Activated CD8-positive, alpha-beta memory T cell treated with anti-CD3 and anti-CD28 coated beads for 24 hours (primary cell): ENCODE measurements at places on chromosomes 2 and 18.
A peak's percentile ranks its signal among the peaks of the same experiment; 100 is the strongest.

GRCh38 chr2:68317971-68318913 is 1.5 kb downstream of the CNRIP1 start:
- DNase-seq, result no peak

DNA sequence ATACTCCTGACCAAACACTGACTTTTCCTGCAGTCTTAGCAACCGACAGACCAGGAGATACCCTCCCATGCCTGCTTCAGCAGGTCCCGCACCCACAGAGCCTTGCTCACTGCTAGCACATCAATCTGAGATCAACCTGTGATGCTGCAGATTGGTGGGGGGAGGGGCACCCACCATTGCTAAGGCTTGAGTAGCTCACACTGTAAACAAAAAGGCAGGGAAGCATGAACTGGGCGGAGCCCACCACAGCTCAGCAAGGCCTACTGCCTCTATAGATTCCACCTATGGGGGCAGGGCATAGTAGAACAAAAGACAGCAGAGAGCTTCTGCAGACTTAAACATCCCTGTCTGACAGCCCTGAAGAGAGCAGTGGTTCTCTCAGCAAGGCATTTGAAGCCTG is 109.7 kb downstream of the SP100 start:
- no peak for DNase-seq

DNA sequence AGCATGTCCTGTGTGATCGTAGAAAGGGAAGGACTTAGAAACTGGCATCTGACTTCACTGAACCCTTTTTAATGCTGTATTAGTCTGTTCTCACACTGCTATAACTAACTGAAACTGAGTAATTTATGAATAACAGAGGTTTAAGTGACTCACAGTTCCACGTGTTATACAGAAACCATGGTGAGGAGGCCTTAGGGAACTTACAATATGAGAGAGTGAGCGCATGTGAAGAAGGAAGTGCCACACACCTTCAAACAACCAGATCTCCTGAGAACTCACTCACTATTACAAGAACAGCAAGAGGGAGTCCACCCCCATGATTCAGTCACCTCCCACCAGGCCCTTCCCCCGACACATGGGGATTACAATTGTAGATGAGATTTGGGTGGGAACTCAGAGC is 811.3 kb downstream of the CPS1 start:
- no peak for DNase-seq

DNA sequence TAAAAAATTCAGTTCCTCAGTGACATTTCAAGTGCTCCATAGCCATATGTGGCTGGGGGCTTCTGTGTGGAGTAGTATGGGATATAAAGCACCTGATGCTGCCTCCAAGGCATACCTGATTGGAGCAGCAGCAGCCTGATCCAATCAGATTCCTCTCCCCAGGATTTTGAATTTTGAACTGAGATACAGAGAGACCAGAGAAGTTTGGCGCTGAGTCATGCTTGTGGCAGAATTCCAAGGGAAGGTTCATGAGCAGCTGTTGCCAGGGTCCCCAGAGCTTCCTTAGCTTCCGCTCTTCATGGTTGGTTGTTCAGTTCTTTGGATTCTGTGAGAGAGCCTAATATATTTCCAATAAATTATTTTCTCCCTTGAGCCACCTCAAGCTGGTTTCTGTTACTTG is 29.0 kb upstream of the CFAP36 start:
- no peak for DNase-seq

DNA sequence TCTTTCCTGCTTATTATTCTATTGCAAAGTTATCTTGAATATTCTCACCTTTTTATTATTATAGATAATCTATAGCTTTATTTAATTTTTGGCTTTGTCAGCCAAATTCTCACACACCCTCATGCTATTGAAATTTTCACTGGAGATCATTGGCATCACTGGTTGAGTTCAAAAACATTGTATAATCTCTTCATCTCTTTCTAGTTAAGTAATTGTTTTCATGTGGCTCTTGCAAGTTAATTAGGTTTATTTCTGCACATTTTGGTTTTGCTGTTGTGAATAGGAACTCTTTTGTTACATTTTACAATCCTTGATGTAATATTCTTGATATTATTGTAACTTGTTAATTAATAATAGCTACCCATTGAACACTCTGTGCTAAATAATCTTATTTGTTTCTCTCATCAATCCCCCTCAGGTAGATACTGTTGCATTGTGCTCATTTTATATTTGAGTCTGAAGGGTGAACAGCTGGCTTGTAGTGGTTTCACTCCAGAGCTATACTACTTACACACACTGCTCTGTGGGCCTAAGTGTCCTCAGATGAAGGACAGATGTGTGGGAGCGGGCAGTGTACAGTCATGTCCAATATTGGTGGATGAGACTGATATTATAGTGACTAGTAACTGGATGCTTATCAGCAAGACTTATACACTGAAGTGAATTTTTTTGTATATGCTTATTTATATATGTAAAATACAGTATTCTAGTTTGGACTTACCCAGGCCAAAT is 112.7 kb downstream of the LCLAT1 start:
- DNase-seq, result no peak

GRCh38 chr2:85019121-85019520 is 48.2 kb downstream of the KCMF1 start:
- DNase-seq, result no peak

- peak; percentile 84 for DNase-seq
Observed at GRCh38 chr18:77067291-77068061, 65.1 kb downstream of the MBP start.

- no peak for DNase-seq
Observed at GRCh38 chr18:519019-519879, 18.7 kb upstream of the COLEC12 start.

GRCh38 chr2:25722224-25722623 is 48.8 kb upstream of the DTNB start:
- DNase-seq, result no peak

GRCh38 chr2:121294881-121295840 is 10.2 kb upstream of the TFCP2L1 start:
- peak; percentile 33 for DNase-seq

DNA sequence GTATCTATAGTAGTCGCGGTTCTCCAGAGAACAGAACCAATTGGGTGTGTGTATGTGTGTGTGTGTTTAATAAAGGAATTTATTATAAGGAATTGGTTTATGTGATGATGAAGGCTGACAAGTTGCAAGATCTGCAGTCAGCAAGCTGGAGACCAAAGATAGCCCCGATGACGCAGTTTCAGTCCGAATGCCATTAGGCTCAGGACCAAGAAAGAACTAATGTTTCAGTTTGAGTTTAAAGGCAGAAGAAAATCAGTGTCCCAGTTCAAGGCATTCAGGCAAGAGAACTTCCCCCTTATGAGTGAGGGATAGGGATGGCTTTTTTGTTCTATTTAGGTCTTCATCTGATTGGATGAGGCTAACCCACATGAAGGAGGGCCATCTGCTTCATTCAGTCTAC is 221.6 kb downstream of the HNMT start:
- no peak for DNase-seq

DNA sequence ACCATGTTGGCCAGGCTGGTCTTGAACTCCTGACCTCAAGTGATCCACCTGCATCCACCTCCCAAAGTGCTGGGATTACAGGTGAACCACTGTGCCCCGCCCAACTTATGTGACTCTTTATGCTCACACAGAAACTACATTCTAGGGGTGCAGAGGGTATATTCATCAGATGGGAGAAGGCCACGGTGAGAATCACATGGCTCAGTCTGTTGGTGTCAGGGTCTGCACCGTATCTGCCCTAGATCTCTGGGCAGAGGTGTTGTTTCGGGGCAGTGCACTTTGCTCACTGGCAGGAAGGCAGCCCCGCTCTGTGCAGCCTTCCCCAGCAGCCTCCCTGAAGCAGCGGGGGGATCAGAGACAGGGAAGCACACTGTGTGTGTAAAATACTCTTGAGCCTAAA is 76.4 kb downstream of the SH3RF3 start:
- peak; percentile 41 for DNase-seq

GRCh38 chr2:215436705-215437565 is 1.1 kb upstream of the FN1 start:
- DNase-seq, result peak; percentile 60

DNA sequence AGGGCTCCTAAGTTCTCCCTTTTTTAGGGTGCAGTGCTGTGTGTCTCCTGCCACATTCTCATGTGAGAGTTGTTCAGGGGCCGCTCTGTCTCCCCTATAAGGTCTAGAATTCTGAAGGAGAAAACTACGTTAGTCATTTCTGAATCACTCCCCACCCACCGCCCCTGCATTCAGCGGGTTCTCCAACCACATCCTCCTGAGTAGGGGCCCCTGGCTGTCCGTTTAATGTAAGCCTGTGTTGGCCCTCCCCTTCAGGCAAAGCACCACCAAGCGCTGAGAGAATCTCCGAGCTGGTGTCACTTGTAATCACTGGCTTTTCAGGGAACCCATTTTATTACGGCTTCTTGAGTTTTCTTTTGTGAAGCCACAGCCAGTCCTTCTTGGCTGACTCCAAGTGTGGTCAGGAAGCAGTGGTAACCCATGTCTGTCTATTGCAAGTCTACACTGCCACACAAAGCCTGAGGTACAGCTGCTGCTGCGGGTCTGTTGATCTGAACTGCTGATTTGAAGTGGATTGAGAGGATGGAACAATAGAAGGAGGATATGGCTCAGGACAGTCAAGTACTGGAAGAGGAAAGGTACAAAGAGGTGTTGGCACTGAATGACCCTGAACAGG is 16.9 kb downstream of the LCT start:
- DNase-seq, result peak; percentile 90

- no peak for DNase-seq
Observed at GRCh38 chr2:1656961-1657841, 87.1 kb downstream of the PXDN start.

- peak; percentile 55 for DNase-seq
Observed at GRCh38 chr18:4455113-4455811, at the start of gene DLGAP1. Gene DLGAP1 (minus strand): TSS chr18:4455307.

GRCh38 chr2:6186332-6187151 is 494.4 kb downstream of the SOX11 start:
- DNase-seq, result no peak
